ENCODE measurements at places on chromosomes 1 and 21. TPM values are rescaled to one million over a fixed set of nuclear protein-coding genes. Genes with fewer than 3 reads are reported as not detected.

ZCCHC17 gene
- 29.5 TPM for total RNA-seq

DIPK1A gene
- total RNA-seq = 4.6 TPM

PTAFR gene
- total RNA-seq = 0.48 TPM

AADACL4 gene
- total RNA-seq = not detected

CFAP126 gene
- 0.76 TPM for total RNA-seq

Data from type B pancreatic cell (in vitro differentiated cells).